A549 treated with GW870086 at 1 μM for 4 hours (cell line): ENCODE measurements at places on chromosomes 2 and 18. TPM values are rescaled to one million over a fixed set of nuclear protein-coding genes. Genes with fewer than 3 reads are reported as not detected.

Gene DPYSL5
- total RNA-seq, result 2.9 to 5.5 TPM (median 4.7 TPM) in 5 replicates

Gene ZNF638
- 58.3 to 76.1 TPM (median 60.9 TPM) in 5 replicates for total RNA-seq

Gene SCG2
- 0.82 to 1.4 TPM (median 0.99 TPM) in 5 replicates for total RNA-seq

Gene KCMF1
- total RNA-seq, result 96.4 to 117 TPM (median 106 TPM) in 5 replicates

Gene CRYBA2
- not detected in 5 replicates for total RNA-seq

Gene GLB1L
- total RNA-seq, result 5.0 to 6.7 TPM (median 6.3 TPM) in 5 replicates

Gene IL1R1
- total RNA-seq, result 24.1 to 37.2 TPM (median 32.8 TPM) in 5 replicates

Gene UGT1A9
- 4.1 to 6.1 TPM (median 4.5 TPM) in 5 replicates for total RNA-seq

Gene IGFBP5
- 0.11 to 0.32 TPM (median 0.13 TPM) in 5 replicates for total RNA-seq

Gene ADCYAP1
- not detected in 5 replicates for total RNA-seq

Gene OLA1
- 120 to 133 TPM (median 126 TPM) in 5 replicates for total RNA-seq

Gene GALR1
- total RNA-seq, result not detected in 5 replicates

Gene TWIST2
- total RNA-seq, result 9.9 to 17.5 TPM (median 16.6 TPM) in 5 replicates

Gene KATNAL2
- 1.5 to 2.9 TPM (median 1.9 TPM) in 5 replicates for total RNA-seq

Gene CD302
- total RNA-seq, result 1.7 to 2.4 TPM (median 2.1 TPM) in 5 replicates

Gene CNRIP1
- total RNA-seq, result 1.7 to 2.2 TPM (median 1.9 TPM) in 5 replicates

Gene ANKRD30B
- total RNA-seq, result not detected in 5 replicates

Gene MPV17
- 82.3 to 96.7 TPM (median 86.5 TPM) in 5 replicates for total RNA-seq

Gene CNTNAP5
- not detected in 5 replicates for total RNA-seq

Gene CCDC121
- total RNA-seq, result 2.5 to 4.7 TPM (median 4.2 TPM) in 5 replicates

Gene RAX
- total RNA-seq, result not detected in 5 replicates

Gene CDC42EP3
- total RNA-seq, result 55.7 to 65.0 TPM (median 60.0 TPM) in 5 replicates

Gene SERPINB8
- total RNA-seq, result 7.8 to 12.2 TPM (median 8.8 TPM) in 5 replicates

Gene LPIN1
- 8.7 to 11.3 TPM (median 9.1 TPM) in 5 replicates for total RNA-seq

Gene CTNNA2
- 0.14 to 1.5 TPM (median 0.20 TPM) in 5 replicates for total RNA-seq

Gene CD28
- total RNA-seq, result not detected in 5 replicates

Gene EGR4
- 0.09 to 0.42 TPM (median 0.24 TPM) in 4 of 5 replicates, not detected in the other for total RNA-seq

Gene HOXD10
- 4.6 to 6.3 TPM (median 5.3 TPM) in 5 replicates for total RNA-seq

Gene WDFY1
- total RNA-seq, result 26.7 to 40.7 TPM (median 35.4 TPM) in 5 replicates

Gene UXS1
- total RNA-seq, result 49.3 to 58.3 TPM (median 53.8 TPM) in 5 replicates

Gene ABCG8
- not detected in 5 replicates for total RNA-seq

Gene PLEKHH2
- 1.3 to 2.3 TPM (median 2.0 TPM) in 5 replicates for total RNA-seq

Gene SCN3A
- not detected in 5 replicates for total RNA-seq

Gene TMEM169
- total RNA-seq, result 0.31 to 0.64 TPM (median 0.42 TPM) in 5 replicates

Gene BCS1L
- total RNA-seq, result 38.3 to 52.9 TPM (median 45.0 TPM) in 5 replicates

Gene CAPN14
- 0.05 TPM in 1 of 5 replicates, not detected in the others for total RNA-seq

Gene CIDEA
- total RNA-seq, result not detected in 5 replicates

Gene MARCHF4
- 24.7 to 33.2 TPM (median 28.4 TPM) in 5 replicates for total RNA-seq

Gene C1GALT1C1L
- total RNA-seq, result 1.8 to 3.0 TPM (median 2.6 TPM) in 5 replicates

Gene MRPS9
- 29.0 to 33.1 TPM (median 31.2 TPM) in 5 replicates for total RNA-seq

Gene INPP5D
- total RNA-seq, result 0.35 to 0.88 TPM (median 0.50 TPM) in 5 replicates

Gene SCN9A
- total RNA-seq, result 2.6 to 5.0 TPM (median 4.2 TPM) in 5 replicates

Gene MAL
- not detected in 5 replicates for total RNA-seq

Gene HOXD8
- total RNA-seq, result 4.4 to 6.2 TPM (median 4.8 TPM) in 5 replicates

Gene ATF2
- 14.0 to 19.9 TPM (median 17.9 TPM) in 5 replicates for total RNA-seq

Gene IL37
- total RNA-seq, result not detected in 5 replicates

Gene OSBPL6
- 5.1 to 9.2 TPM (median 7.5 TPM) in 5 replicates for total RNA-seq

Gene RAB1A
- 201 to 251 TPM (median 240 TPM) in 5 replicates for total RNA-seq

Gene CD8B
- total RNA-seq, result not detected in 5 replicates

Gene KIAA2012
- total RNA-seq, result not detected in 5 replicates

Gene TYMS
- 166 to 177 TPM (median 168 TPM) in 5 replicates for total RNA-seq

Gene RAMP1
- not detected in 5 replicates for total RNA-seq
